Stimulated activated CD4-positive, alpha-beta T cell treated with anti-CD3 and anti-CD28 coated beads, Interleukin-12 subunit alpha, Interleukin-12 subunit beta, amount 100 ng/mL, for 48 hours (primary cell): ENCODE measurements at places on chromosomes 5 and 9.
A peak's percentile ranks its signal among the peaks of the same experiment; 100 is the strongest.

DNA sequence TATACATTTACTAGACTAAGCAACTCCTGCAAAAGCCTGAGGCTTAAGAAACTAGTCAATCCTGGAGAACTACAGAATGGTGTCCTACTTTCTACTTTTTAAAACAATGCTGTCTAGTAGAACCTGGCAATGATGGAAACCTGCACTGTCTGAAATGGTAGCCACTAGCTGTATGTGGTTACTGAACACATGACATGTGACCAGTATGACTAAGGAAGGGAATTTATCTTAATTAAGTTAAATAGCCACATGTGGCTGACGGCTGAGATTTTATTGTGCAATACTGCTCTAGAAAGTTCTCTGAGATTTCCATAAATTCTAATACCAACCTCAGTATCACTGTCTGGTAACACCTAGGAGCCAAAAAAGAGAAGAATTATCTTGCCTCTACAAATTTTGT, 44.9 kb upstream of the RAPGEF6 start:
- no peak for DNase-seq

DNA sequence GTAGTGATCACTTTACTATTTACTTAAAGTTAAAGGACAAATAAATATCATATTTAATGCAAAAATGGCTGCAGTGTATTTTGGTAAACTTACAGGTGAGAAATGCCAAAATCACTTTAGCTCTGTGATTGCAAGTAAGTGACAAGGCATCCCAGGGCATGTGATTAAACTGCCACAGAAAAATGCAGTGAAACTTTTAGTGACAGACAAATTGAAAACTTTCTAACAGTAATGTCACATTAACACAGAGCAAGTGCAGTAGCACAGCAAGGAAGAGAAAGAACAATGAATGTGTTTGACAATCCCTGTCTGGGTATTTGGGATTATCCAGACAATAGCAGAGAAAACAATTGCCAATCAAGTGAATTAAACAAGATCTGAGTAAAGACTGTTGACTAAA, 606.8 kb downstream of the SLCO4C1 start:
- DNase-seq, result no peak

DNA sequence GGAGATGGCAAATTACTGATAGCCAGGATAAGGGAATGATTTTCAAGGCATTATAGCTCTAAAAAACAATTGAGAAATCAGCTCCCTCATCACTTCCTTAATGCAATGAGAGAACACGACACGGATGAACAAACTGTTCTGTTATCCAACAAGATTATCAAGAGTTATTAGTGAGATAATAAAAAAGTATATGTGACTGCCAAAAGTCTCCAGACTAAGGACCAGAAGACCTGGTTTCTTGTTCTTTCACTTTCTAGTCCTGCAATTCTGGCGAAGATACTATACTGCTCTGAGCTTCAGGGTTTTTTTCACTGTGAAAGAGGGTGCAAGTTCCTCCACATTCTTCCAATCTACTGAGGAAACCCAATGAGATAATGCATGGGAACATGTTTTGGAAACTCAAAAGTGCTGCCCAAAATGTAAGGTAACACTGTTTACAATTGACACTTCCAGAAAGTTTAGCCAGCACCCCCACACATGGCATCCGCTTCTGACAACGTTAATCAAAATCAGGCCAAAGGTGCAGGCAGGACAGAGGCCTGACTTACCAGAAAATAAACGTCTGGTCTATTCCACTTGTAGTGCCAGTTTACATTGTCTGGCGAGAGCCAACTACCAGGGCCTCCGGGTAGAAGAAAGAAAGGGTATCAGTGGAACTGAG, 254.2 kb downstream of the DOCK8 start:
- DNase-seq, result no peak

DNA sequence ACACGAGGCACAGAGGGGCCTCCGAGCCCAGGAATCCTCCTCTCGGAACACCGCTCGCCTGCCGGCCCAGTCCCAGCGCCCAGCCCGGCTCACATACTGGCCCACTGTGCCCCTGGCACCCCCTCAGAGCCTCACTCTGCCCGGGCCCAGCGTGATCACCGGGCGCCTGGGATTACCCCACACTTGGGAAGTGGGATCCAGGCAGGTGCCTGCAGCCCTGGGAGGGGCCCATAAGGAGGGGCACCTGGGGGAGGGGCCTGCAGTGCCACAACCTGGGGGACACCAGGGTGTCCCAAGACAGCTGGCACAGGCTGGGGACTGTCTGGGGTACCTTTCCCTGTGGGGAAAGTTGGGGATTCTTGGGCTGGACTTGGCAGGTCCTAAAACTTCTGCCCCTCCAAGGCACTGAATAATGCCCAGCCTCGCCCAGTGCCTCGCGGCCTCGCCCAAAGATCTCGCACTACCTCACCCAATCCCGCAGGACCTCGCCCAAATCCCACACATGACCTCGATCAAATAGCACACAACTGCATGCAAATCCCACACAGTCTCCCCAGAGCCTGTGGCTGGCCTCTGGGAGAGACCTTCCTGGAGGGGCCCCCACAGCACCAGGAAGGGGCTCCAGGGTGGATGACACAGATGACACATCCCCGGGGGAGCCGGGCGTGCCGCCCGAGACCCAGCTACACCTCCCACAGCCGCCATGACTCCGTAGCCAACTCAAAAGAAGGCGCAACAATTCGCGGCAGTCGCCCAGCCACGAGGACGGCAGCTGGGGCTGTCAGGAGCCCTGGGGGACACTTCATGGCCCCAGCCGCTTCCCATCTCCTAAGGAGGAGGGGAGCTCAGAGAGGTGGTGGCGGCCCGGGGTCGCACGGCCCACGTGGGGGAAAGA, 13.7 kb downstream of the NOTCH1 start:
- no peak for DNase-seq

DNA sequence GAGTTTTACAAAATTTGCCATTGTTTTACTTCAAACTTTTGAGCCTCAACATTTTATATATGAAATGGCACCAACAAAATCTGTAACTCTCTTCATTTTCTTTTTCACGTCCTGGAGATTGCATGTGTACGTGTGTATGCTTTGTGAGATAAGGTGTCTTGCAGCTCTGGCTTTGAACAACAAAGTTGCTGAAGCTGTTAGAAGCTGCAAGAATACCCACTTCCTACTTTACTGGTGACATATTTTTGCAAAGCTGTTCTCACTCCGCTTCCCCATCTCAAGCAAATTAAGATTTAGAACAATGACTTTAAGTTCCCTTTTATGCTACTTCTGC, 41.8 kb downstream of the FYB1 start:
- no peak for DNase-seq

DNA sequence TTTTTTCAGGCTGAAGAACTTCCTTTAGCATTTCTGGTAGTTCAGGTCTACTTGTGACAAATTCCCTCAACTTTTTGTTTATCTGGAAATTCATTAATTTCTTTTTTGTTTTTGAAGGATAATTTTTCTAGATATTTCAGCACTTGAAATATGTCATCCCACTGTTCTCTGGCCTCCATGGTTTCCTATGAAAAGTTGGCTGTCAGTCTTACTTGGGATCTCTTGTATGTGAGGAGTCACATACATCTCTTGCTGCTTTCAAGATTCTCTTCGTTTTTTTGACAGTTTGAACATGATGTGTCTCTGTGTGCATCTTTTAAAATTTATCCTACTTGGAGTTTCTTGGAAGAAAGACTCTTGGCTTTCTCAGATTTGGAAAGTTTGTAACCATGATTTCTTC, 79.5 kb downstream of the RIC1 start:
- DNase-seq, result no peak

- DNase-seq, result peak; percentile 5
Measured at GRCh38 chr9:85522459-85523092, 219.2 kb downstream of the AGTPBP1 start.

- no peak for DNase-seq
Measured at GRCh38 chr9:128005923-128006322, 25.1 kb upstream of the EEIG1 start.

DNA sequence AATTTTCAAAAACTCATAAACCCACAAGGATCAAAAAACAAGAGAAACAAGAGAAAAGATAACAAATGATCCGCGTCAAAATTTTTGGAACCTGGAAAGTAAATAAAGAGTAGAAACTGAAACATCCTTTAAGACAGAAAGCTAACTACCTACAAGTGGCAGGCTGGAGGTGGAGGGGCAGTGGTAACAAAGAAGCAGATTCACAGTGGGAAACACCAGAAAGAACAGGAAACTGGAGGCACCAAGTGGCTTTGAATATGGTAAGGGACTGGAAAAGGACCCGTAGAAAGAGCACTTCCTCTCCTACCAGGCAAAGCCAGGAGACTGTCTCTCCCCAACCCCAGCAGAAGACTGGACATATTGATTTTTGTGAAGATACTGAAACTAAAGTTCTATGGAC, 100.6 kb upstream of the TARS1 start:
- no peak for DNase-seq

- no peak for DNase-seq
Measured at GRCh38 chr9:96619124-96619465, 548 bp downstream of the CDC14B start.

- no peak for DNase-seq
Measured at GRCh38 chr9:129341171-129341986, 163.3 kb upstream of the IER5L start.

GRCh38 chr5:179118756-179119414, 58.7 kb downstream of the ZNF354C start:
- no peak for DNase-seq

DNA sequence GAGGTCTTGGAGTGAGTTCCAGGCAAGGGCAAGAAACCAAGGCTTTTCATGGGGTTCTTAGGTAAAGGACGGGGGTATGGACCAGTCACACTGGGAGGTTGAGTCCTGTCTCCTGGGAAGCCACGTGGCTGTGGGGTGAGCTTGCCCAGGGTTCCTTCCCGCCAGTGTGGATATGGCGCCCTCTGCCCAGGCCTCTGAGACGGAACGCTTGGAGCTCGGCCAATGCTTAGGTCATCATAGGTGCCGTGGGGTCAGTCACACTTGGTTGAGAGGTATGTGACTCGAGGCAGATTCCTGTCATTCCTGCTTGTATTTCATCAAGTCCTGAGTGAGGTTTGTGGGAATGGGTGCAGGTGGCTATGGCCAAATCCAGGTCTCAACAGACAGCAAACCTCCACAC, 46.2 kb downstream of the TENT4A start:
- no peak for DNase-seq

- no peak for DNase-seq
Measured at GRCh38 chr5:179908528-179908927, 831 bp upstream of the TBC1D9B start.

GRCh38 chr9:3662671-3663070, 136.9 kb upstream of the RFX3 start:
- no peak for DNase-seq

DNA sequence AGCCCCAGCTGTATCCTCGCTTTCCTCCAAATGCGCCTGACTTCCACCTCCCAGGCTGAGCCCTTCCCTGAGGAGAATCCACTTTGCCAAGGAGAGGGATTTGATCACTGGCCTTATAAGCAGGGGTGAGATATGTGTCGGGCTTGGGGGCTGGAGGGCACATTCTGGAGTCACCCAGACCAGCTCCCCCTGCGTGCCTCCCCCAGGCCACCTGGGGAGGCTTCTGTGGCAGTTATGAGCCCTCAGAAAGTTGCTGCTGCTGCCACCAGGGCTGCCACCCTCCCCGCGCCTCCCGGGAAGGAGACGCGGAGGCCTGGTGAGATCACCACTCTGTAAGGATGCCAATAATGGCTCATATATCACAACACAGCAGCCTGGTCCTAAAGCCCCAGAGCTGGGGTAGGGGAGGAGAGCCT, 211.5 kb downstream of the PAPPA start:
- no peak for DNase-seq

DNA sequence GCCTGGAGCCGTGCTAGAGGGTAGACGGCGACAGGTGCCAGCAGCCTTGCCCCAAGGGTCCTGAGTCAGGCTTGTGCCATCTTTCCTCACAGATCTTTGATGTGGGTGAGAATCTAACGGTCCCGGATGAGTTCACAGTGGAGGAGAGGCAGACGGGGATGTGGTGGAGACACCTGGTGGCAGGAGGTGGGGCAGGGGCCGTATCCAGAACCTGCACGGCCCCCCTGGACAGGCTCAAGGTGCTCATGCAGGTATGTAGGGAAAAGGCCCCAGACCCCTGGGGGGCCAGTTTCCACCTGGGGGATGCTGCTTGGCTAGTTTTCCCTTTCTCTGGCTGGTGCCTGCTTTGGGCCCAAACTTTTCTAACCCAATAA, 24.0 kb downstream of the PTGES2 start:
- DNase-seq, result no peak

DNA sequence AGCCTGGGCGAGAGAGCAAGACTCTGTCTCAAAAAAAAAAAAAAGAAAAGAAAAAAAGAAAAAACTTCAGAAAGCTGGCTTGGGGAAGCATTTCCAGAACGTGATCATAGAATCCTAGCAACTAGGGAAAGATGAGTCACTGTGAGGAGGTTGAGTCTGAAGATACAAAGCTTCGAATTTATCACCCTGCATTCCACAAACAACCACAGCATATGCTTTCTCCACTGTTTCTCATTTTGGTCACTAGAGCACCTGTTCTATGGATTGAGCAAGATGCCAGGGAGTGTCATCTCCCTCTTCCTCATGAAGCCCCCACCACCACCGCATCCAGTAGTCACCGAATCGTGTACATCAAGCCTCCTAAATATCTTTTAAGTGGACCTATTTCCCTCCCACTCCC, 37.9 kb downstream of the SEMA5A start:
- DNase-seq, result no peak

- DNase-seq, result peak; percentile 7
Measured at GRCh38 chr5:154311362-154311761, 120.8 kb downstream of the GALNT10 start.

DNA sequence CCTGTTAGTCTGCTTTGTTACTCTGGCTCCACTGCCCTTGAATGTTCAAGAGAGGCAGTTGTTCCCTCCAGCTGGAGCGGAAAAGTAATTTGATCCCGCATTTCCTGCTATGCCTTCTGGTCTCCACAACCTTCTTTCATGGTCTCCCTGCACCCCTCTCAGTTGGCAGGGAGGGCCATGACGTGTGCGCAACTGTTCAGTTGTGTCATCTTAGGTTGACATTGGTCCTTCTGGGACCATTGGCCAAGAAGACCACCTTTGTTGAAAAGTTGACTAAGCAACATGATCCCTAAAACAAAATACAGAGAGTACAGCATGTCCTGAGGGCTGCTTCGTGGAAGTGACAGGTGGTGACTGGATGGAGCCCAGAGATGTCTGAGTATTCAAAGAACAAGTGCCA, 192.5 kb upstream of the TUT7 start:
- DNase-seq, result no peak

- DNase-seq, result peak; percentile 37
Measured at GRCh38 chr5:40486437-40487275, 193.1 kb upstream of the PTGER4 start.

- no peak for DNase-seq
Measured at GRCh38 chr5:2006971-2007291, 124.2 kb upstream of the IRX4 start.
